ENCODE measurements at places on chromosomes 1 and 21. TPM values are rescaled to one million over a fixed set of nuclear protein-coding genes. Genes with fewer than 3 reads are reported as not detected.

The GBP4 gene
- 1.4 TPM for total RNA-seq

The SPRR2E gene
- total RNA-seq, result not detected

The HUNK gene
- total RNA-seq, result 6.7 TPM

The SHISAL2A gene
- not detected for total RNA-seq

The INTS7 gene
- total RNA-seq, result 7.9 TPM

The ACKR1 gene
- total RNA-seq, result 0.63 TPM

The LCE1C gene
- not detected for total RNA-seq

The NTMT2 gene
- total RNA-seq, result not detected

The SMYD3 gene
- total RNA-seq, result 48.0 TPM

The KCNA2 gene
- 0.03 TPM for total RNA-seq

The LCA5L gene
- 2.0 TPM for total RNA-seq

The TRIM63 gene
- 39.6 TPM for total RNA-seq

The ACP6 gene
- total RNA-seq, result 45.7 TPM

The INSRR gene
- total RNA-seq, result 0.21 TPM

- peak; percentile 91 for DNase-seq
Measured at GRCh38 chr1:31939484-31940329, 1.5 kb upstream of the PTP4A2 start.

GRCh38 chr1:169879034-169879840 is 14.5 kb downstream of the SCYL3 start:
- no peak for DNase-seq

- no peak for DNase-seq
Measured at GRCh38 chr1:241536304-241536703, 4.1 kb downstream of the KMO start.

- DNase-seq, result no peak
Measured at GRCh38 chr1:27548858-27549719, 54.9 kb downstream of the AHDC1 start.

- DNase-seq, result no peak
Measured at GRCh38 chr1:67018574-67018973, 35.4 kb downstream of the SLC35D1 start.

- DNase-seq, result no peak
Measured at GRCh38 chr1:70979881-70980280, 67.7 kb downstream of the PTGER3 start.

DNA sequence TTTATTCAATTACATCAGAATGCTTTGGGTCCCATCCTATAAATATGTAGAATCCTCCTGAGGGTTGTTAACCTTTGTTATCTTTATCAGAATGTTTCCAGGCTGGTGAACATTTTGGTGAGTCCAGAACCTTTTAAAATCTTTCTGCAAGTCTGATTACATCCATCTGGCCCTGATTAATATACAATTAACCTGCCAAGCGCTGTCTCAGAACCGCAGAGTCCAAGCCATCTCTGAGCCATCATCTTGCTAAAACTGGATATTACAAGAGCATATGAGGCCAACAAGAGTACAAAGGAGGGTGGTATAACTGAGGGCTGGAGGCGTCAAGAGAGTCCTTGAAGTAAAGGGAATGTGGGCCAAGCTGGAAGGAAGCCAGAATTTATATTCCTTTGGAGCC is 88.6 kb upstream of the ZC3H11B start:
- DNase-seq, result peak; percentile 37

DNA sequence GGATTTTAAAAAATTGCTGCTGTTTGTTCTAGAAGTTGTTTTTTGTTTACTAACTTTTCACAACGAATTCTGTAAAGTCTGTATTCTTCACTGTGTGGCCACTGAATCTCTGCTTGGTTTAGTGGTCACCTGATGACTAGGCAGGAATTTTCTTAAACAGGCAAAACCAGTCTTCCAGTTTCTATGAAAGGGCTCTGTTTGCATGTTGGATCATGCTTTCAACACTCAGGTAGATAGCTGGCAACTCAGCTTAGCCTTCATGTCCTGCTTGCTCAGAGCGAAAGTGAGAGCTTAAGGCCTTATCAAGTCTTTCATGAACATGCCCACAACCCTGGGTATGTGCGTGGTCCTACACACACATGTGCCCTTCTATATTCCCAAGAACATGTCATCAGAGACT is 52.4 kb upstream of the CCDC190 start:
- no peak for DNase-seq

- DNase-seq, result no peak
Measured at GRCh38 chr21:29306920-29307319, 8.2 kb downstream of the BACH1 start.

GRCh38 chr1:25820247-25821111 is 725 bp downstream of the MTFR1L start:
- peak; percentile 51 for DNase-seq

DNA sequence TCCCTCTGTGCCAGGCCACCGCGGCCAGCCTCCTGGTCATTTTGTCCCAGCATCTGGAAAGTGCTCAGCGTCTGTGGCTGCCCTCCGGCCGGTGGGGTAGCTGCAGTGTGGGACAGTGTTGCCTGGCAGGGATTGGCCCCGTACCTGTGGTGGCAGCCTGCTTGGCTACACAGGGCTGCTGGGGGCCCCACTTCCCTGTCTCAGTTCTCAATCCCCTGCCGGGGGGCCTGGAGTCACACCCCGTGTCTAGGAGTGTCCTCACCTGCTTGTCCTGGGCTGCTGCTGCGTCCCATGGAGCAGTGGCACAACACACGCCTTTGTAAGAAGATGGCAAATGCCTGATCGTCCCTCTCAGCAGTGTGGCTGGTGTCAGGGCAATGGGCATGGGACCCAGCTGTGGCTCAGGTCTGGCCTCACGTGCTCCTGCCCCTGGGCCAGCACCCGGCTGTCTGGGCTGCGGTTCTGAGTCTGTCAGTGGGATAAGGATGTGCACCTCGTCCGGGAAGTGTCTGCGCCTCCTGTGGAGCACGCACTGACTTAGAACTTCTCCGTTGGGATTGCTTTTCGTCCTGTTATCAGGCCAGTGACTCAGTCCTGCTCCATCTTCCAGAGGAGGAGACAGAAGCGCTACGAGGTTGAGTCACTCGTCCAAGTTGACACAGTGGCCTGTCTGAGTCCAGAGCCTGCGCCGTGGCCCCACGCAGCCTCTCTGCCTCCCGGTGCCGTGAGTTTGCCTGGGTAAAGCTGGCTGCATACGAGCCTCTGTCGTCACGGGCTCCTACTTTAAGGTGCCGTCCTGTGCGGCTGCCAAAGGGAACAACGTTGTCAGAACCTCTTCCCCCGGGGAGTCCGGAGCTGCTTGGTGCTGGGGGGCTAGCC is 41.0 kb downstream of the CRYAA start:
- DNase-seq, result peak; percentile 85

- no peak for DNase-seq
Measured at GRCh38 chr21:44929242-44929798, 8.6 kb upstream of the ITGB2 start.

GRCh38 chr1:212700892-212701819 is 1.5 kb upstream of the BATF3 start:
- peak; percentile 64 for DNase-seq

- DNase-seq, result no peak
Measured at GRCh38 chr1:41006942-41007865, 14.3 kb downstream of the SLFNL1 start.

GRCh38 chr1:70048336-70049094 is 156.9 kb downstream of the LRRC40 start:
- no peak for DNase-seq

DNA sequence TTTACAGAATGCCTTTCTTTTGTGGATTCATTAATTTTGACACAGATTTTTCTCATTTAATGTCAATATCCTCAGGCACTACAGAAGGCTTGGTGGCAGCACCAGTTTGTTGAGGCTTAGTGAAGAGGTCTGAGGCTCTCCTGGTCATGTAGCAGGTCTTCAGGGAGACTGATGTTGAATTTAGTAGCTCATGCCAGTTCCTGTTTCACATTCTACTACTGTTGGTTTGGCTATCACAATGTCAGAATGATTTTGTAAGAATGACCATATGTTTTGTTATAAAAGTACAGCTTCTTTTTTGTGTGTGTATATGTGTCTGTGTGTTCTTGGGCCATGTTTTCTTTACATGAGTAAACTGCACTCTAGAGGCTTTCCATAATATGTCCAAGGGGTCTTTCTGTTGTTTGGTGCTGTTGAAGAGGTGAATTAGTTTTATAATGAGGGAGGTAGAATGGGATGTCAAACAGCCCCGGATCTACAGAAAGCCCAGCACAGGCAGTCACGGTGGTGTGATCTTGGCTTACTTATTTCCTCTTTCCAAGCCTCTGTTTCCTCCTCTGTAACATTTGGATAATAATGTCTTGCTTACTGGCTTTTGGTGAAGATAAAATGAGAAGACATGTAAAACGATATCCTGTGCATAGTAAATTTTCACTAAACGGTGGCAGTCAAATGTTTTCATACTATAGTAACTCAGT is 32.0 kb downstream of the C1orf21 start:
- no peak for DNase-seq

DNA sequence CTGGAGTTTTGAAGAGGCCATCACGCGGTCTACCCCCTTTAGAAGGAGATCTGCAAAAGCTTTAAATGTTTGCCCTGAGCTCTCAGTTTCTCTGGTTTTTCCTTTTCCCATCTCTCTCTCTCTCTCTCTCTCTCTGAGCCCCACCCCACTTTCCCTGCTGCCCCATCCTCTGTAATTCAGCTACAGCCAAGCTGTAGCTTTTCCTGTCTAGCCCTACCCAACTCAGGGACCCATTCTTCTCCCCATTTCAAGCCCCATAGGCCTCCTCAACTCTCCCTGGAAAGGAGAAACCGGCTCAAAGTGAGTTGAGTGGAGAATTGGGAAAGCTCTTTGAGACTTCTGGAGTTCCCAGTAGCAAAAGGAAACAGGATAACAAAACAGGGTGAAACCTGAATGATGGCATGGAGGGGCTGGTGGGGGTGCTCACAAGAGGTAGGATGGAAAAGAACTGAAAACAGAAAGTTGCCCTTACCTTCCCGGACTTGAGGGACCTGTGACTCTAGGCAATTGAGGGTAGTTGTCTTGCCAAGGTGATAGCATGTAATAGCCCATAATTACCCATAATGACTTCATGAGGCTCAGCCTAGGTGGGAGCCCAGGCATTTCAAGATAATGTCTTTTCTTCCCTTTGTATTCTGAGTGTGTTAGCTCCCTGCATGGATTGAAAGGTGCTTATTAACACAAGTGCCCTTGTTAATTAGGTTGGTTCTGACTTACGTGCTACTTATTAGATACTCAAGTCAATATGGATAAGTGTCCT is 84.9 kb downstream of the SLC16A1 start:
- no peak for DNase-seq

DNA sequence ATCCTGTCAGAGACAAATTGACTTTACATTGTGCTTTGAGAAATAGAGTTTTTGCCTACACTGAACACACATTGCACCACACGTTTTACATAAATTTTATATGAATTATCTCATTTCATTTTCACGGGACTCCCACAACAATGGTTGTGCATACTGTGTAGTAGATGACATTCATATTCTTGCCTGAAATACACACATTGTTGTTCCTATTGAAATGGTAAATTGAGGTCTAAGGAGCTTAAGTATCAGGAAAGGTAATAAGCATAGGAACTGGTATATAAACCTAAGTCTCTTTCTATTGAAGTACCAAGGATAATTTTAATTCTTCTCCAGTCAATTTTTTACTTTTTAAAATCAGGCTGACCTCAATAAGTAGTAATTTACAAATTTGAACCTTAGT is 473.7 kb upstream of the DEPDC1 start:
- DNase-seq, result no peak

GRCh38 chr1:117679868-117680267 is 74.0 kb downstream of the TENT5C start:
- DNase-seq, result no peak

GRCh38 chr1:14891991-14892390 is 261.6 kb upstream of the TMEM51 start:
- no peak for DNase-seq

DNA sequence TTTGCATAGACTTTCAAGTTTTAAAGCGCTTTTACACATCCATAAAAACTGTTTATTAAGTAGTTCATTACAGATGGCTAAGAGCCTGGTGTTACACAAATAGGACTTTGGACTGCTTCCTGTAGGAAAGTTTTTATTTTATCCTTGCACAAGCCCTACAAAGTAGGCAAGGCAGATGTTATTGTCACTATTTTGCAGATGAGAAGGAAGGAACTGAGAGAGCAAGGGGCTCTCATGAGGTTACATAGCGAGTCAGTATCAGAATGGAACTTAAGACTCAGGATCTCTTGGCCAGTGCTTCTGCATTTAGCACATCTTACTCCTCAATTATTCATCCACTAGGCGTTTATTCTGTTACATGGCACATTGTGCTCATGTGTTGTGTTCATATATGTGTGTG is 2.6 kb upstream of the MAPKAPK2 start:
- no peak for DNase-seq

DNA sequence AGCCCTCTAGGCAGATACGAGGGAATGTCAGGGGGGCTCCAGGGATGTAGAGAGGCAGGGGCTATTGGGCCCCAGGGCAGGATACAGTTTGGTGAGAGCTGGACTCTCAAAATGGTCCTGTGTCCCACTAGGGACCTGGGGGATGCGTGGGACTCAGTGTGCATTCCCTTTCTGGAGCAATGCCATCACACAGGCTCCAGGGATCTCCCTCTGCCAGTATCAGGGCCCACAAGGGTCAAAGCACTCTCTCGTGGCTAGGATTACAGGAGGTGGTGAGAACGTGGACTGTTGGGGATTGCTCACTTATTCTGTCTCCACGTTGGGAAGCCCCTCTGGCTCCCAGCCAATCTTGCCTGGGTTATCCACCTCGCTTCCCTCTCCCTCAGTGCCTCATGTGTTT is 25.8 kb downstream of the KIAA0319L start:
- DNase-seq, result no peak
